Erythroblast (primary cell): ENCODE measurements at places on chromosomes 1 and 21.

DNA sequence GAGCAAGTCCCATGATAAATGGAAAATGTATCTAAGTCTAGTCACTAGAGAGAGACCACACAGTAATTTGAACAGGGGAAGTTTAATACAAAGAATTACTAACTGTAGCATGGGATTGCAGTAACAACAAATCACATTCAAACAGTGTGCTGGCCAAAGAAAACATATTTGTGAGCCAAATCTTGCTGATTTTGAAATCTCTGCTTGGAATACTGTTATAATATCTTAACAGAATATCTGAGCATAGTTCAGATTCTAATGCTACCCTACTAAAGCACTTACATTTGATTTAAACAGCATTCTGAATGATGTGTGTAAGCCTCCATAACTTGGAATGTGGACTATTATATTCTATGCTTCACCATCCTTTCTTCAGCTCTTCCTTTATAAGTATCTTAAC, 270.0 kb upstream of the BRINP3 start:
- no peak for DNase-seq

GRCh38 chr1:95086949-95087533, 14.3 kb upstream of the ALG14 start:
- peak; percentile 53 for DNase-seq

GRCh38 chr1:17168091-17168876, 36.6 kb upstream of the PADI1 start:
- no peak for DNase-seq

DNA sequence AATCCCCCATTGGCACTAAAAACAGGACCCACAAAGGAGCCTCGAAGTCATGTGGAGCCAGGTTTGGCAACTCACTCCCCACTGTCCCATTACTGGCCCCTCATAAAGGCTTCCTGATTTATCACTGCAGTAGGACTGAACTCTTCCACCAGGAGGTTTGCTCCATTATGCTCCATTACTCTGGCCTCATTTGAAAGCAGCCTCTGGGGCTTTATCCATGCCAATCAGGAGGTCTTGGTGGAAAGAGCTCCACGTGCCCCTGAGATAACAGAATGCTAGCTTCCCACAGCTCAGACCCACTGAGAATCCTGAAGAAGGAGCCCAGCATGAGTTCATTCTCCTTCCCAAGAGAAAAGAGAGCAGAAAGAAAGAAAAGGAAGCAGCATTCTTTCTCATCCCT, 76.4 kb downstream of the HIVEP3 start:
- DNase-seq, result no peak

GRCh38 chr1:9129266-9130041, 552 bp upstream of the GPR157 start:
- DNase-seq, result peak; percentile 70

- DNase-seq, result no peak
Observed at GRCh38 chr1:160888926-160889325, 3.9 kb upstream of the ITLN1 start.

- no peak for DNase-seq
Observed at GRCh38 chr1:111594306-111594693, 25.3 kb upstream of the RAP1A start.

DNA sequence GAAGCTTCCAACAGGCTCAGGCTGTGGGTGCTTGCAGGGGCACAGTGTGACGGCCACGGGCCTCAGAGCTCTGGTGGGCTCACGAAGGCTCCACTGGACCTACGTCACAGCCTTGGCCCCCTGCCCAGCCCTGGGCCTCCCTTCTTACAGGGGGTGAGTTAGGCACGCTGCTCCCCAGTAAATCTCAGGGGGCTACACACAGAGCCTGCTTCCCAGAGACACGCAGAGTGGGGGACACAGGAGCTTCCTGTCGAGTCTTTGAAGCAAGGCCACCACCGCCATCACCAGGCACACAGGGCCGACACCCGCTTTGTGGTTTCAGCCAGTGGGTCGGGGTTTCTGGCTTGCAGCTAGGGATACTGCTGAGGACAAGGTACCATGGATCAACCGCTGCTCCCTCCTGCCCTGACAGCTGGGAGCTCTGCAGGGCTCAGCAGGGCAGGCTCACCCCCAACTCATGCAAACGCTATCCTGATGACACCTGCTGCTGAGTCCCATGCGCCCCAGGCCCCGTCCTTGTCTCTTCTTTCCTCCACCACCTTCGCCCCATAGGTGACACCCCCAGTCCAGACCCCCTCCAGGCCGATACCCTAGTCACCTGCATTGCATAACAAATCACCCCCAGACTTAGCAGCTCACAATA, 5.5 kb upstream of the CFAP410 start:
- DNase-seq, result no peak

DNA sequence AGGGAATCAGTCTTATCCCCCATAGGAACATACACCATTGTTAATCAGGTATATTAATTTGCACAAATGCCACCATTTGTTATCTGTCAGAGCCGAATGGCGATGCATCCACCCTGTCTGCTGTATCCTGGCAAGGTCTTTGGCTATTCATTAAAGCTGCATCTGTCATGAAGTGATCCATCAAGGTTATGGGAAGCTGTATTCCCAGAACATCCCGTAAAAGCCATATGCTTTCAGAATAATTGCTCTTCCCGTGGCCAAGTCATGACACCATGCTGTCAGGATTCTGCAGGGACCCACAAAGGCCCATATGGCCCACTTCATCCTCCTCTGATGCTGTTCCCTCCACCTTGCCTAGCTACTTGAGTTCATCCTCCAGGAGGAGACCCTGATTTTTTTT, 103.9 kb downstream of the RAVER2 start:
- no peak for DNase-seq

DNA sequence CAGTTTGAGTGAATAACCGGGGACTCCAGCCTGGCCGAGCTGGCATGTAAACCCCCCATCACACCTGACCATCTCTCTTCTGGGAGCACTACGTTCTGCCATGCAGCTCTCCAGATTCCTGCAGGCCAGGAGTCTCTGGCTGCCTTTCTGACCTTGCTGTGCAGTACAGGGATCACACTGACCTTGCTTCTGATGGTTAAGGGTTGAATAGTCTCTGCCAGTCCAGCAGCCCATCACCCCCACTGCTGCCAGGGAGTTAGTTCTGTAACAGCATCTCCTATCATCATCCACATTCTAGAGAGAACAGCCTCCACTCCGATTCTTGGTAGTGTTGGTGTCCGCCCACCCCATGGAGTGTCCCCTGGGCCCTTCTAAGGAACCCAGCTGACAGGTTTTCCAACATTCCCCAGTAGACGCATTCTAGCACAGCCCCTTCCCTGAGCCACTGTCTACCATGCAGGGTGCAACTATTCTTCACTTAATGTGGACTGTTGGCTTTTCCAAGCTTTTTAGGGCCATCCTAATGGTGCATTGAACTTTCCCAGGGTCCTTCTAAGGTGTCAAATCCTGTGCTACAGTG, 109.8 kb downstream of the RIPK4 start:
- no peak for DNase-seq

- no peak for DNase-seq
Observed at GRCh38 chr1:181033128-181033798, 520 bp upstream of the MR1 start.

GRCh38 chr21:33492571-33492970, 1.1 kb upstream of the DNAJC28 start:
- DNase-seq, result no peak

- no peak for DNase-seq
Observed at GRCh38 chr21:25186273-25186672, 421.0 kb downstream of the MRPL39 start.
